ENCODE measurements at places on chromosomes 6 and 20.

DNA sequence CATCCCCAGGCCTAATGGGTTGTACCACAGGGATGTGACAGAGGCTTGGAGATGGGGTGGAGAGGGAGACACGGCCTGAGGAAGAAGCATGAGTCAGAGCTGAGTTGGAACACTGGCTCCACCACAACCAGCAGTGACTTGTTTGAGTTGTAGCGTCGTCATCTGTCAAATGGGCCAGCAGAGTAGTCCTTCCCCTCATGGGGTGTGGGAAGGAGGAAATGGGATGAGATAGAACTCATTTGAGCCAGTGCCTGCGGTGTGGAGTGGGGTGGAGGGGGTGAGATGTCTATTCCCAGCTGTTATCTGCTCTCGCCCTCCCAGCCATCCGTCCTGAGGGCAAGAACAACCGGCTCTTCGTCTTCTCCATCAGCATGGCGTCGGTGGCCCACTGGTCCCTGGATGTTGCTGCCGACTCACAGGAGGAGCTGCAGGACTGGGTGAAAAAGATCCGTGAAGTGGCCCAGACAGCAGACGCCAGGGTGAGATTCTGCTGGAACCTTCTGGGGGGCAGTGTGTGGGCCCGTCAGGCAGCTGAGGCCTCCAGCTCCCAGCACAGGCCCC is 32.5 kb downstream of the PLCG1 start:
- DNase-seq: peak; percentile 37

GRCh38 chr20:62997417-62998035 is 9.2 kb downstream of the BHLHE23 start:
- DNase-seq: no peak

GRCh38 chr6:91087908-91088307 is 501.0 kb upstream of the MAP3K7 start:
- no peak for DNase-seq

DNA sequence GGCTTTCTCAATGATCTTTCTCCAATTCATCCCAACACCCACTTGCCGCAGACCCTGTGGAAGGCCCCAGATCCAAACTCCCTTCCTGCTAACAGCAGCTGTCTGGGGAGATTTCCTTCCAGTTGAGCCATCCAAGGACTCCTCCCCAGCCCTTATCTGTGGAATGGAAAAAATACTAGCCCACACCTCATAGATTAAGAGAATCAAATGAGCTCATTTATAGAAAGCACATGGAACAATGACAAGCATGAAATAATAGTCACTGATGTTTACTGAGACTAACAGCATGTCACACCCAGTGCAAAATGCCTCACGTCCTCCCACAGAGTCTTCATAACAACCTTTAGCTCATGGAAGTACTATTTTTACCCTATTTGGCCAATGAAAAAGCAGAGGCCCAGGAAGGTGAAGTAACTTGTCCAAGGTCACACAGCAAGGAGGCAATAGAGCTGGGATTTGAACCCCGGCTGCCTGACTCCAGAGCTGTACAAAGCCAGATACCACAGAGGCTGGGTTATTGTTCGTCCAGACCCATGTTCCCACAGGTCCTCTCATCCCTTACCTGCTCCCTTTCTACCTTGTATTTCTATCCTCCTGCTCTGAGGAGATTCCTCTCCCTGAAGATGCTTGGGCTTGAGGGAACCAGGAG is 23.4 kb upstream of the PTGIS start:
- DNase-seq: no peak
